NCI-H2029 treated with DMSO at 0.1 percent for 48 hours (cell line): ENCODE measurements at places on chromosomes 1 and 21.
A peak's percentile ranks its signal among the peaks of the same experiment; 100 is the strongest.

DNA sequence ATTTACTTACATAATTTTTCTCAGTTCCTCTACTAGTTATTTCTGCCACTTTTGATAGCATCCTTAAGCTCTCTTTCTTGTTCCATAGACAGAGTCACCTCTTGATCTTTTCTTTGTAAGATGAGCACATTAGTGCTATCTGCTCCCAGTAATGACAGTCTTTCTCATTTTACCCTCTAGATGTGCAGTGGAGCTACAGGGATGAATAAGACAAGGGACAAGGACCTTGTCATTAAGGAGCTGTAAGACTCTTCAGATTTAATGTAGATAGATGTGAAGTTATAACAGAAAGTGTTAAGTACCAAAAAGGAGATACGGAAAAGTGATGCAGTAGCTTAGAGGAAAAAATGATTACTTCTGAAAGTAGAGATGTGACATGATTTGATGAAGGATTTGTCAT, 20.4 kb downstream of the SCP2 start:
- no peak for DNase-seq

DNA sequence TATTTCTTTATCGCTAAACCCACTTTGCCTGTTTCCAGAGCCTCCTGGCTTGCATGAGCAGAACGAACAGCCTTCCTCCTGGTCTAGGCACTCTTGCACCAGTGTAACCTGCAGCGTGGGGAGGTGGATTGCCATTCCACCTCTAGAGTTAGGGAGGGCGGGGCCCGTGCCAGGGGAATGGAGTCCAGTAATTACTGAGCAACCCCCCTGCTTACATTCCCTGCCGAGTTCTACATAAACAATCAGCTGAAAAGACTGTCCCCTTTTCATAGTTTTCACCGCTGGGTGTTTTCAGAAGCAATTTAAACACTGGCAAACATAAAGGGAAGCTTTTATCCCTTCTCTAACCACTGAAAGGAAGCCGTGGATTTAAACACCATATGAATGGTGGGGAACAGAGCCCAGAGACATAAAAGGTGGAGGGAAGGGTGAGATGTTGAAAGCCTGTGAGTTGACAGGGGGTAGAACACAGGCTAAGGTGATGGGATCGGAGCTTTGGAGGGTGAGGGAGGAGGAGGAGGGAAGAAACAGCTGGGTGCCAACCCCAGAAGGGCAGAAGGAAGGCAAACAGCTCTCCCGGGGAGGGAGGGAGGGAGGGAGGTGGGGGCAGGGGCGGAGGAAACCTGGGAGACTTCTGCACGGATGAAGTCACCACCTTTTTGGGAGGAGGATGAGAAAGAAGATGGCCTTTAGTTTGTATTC, 68.0 kb upstream of the WDR26 start:
- no peak for DNase-seq

GRCh38 chr1:195733408-195733807, 874.8 kb downstream of the KCNT2 start:
- no peak for DNase-seq

DNA sequence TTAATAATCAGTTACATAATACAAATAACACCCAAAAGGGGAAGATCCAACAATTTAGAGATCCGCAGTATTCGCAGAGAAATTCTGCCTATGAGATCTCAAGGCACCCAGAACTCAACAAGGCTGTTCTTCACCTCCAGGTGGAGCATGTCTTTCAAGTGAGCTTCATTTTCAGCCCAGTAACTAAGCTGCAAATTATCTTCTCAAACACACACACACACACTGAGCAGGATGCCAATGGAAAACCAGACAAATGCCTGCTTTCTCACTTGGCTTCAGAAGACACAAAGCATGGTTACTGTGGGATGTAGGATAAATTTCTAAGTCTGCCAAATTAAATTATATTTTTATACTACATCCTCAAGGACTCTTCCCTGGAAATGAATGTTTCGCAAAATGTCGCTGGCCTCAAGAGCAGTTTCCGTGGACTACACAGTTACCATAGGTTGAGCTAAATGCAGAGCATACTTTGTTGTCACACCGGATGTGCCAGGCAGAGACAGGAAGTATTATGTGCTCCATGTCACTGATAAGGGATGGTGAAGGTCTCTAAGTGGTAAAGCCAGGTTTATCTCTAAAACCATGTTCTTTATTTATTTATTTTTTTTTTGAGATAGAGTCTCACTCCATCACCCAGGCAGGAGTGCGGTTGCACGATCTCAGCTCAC, 30.3 kb downstream of the UBR4 start:
- no peak for DNase-seq

DNA sequence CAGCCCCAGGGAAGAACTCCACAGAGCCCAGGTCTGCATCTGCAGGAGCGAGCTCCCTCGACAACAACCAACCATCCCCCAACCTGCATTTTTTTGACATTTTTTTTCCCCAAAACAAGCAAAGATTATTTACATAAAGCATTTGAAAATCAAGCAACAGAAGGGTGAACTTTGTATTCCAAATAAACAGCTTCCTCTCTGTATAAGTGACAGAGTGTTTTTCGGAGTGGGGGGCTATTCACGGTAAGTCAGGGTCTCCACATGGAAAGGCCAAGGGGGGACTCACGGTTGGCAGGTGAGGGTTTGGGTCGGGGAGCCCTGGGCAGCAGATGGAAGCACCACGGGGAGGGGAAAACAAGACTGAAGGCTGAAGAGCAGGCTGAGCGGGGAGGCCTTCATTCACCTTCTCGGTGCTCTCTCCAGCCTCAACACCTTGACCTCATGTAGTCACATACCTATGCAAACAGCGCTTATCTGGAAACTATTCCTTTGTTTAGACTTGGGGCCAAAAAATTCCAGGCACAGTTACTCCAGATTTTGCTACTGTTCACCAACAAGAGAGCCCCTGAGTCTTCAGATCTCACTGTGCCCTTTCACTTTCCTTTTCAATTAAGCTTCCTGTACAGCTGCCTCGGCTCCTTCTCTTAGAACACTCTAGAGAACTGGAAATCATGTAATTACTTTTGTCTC, 27.6 kb downstream of the C2CD2 start:
- DNase-seq: peak; percentile 83

DNA sequence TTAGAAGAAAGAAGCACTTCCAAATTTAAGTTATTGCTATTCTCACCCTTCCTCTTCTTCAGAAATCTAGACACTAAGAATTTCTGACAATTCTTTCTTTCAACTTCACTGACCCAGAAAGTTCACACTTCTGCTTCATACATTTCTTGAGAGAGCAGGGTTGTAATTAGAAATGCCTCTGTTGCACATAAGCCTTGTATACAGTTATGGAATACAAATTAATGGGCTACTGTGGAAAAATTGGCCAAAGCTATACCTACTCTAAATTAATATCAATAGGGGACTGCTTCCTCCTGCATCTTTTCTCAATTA, 1.5 kb downstream of the TNFSF18 start:
- DNase-seq: no peak

- no peak for DNase-seq
Observed at GRCh38 chr1:97853221-97853620, 67.6 kb downstream of the DPYD start.

DNA sequence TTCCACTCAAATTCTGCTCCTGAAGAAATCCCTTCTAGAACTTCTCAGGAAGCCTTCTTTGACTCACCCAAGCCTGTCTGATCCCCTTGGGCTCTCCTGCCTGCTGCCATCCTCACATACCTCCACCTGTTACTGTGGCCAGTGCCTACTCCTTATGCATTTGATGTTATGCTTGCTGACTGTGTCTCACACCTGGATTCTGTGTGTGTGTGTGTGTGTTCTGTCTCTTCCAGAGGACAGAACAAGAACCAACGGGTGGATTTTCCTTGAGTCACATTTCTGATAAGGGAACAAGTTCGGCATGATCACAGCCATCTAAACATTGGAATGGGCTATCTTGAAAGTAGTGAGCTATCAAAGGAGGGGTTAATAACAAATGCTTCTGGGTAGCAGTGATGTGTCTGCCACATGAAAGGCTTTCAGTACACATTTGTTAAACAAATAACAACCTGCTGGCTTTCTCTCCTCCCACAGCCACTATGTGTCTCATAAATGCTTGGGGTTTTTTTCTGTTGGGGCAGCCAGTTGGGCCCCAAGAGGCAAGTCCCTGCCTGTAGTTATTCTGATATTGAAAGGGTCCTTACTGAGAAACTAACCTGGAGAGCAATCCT, 8.9 kb upstream of the GPR37L1 start:
- DNase-seq: no peak

DNA sequence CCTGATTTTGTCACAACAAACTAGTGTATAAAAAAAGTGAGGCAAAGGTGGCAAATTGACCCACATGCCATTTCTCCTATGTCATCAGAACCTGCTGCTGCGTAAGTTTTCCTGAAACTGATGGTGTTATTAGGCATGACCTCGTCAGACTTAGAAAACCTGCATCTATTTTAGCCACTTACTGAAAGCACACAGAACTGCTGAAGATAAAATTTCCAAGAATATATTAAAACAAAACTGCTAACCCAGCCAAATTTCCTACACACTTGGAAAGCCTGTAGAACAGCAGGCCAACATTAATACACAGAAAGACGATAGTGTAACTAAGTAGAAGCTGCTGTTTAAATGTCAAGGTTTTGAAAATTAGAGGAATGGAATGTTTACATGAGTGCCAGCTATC, 674.5 kb upstream of the CXADR start:
- DNase-seq: no peak

- DNase-seq: no peak
Observed at GRCh38 chr1:2610036-2610959, 22.5 kb downstream of the MMEL1 start.

GRCh38 chr1:81613803-81614202, 186.9 kb upstream of the ADGRL2 start:
- DNase-seq: no peak

- peak; percentile 30 for DNase-seq
Observed at GRCh38 chr1:203216274-203217138, 13.0 kb downstream of the CHIT1 start.
